ENCODE measurements at places on chromosomes 16 and 17.

- no peak for DNase-seq
Observed at GRCh38 chr16:24653725-24654124, 75.7 kb upstream of the TNRC6A start.

DNA sequence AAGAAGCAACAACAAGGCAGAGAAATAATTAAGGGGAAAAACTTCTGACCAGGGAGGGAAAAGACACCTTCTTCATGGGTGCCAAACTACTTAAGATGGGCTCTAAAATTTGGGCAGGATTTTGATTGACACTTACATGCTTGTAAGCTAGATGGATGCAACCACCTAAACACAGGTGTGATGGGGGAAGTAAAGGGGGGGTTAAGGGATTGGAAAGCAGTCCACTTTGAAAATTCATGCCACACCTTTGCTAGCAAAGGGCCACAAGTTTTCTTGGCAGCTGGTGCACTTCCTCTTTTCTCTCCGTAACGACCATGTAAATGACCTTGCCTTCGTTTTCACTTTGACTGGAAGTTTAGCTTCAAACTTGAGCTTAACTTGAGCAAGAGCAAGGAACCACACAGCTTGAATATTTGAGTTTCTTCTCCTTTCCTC lies 14.3 kb upstream of the PRKAR1A start:
- DNase-seq, result no peak

- no peak for DNase-seq
Observed at GRCh38 chr17:50304781-50305404, 30.6 kb downstream of the TMEM92 start.

- DNase-seq, result no peak
Observed at GRCh38 chr16:70651524-70651923, 5.2 kb downstream of the IL34 start.

DNA sequence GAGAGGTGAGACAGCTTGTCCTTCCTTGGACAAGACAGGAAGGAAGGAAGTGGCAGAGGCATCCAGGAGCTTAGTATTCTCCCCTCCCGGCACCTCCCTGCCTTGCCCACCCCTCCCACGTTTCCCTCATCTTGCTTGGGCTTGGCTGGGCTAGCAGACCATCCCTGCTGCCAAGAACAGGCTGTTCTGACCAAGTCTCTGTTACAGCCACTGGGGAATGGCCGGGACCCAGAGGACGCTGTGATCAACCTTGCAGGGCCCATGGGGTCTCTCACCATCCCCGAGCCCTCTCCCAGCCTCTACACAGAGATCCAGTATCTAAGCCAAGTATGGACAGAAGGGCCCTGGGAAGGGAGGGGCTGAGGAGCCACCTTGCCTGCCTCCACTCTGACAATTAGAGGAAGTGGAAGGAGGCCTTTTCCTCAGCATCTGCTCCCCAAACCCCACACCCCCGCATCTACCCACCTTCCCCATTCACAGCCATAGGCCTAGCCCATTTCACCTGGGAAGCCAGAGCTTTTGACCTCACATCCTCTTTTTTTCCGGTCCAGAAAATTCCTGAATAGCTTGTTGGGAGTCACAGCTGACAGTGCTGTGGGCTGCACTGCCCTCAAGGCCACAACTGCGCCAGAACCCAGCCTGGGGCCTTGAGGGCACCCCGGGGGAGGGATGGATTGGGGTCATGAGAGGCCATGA lies 14.1 kb downstream of the CD300LG start:
- no peak for DNase-seq

All from stimulated activated CD4-positive, alpha-beta T cell treated with anti-CD3 and anti-CD28 coated beads, TNF-alpha, amount 100 ng/mL, for 24 hours (primary cell).